ENCODE measurements at places on chromosomes 5 and 9.
A peak's percentile ranks its signal among the peaks of the same experiment; 100 is the strongest.

GRCh38 chr9:108001237-108001636, 511.7 kb upstream of the KLF4 start:
- no peak for DNase-seq

- no peak for DNase-seq
These were observed 95.4 kb upstream of the STC2 start for GRCh38 chr5:173423452-173424117.

DNA sequence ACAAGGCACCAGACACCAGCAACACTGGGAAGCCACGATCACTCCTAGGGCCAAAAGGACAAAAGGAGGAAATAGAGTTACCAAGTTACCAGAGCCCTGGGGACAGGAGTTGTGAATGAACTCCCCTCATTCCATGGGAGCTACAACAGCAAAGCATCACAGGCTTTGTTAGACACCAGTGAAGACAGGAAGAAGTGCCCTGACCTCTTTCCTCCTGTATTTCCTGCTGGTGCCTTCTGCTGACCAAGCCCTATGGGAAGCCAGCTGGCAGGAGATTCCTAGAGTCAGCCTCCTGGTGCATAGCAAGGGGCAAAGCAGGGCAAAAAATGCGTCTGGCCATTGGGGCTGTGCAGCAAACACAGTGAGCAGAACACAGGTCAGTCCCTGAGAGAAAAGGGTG, 374.7 kb downstream of the ZSWIM6 start:
- no peak for DNase-seq

GRCh38 chr5:115626445-115626823, 598 bp upstream of the TMED7 start:
- no peak for DNase-seq

GRCh38 chr9:69085569-69086283, 50.2 kb downstream of the FXN start:
- peak; percentile 65 for DNase-seq

DNA sequence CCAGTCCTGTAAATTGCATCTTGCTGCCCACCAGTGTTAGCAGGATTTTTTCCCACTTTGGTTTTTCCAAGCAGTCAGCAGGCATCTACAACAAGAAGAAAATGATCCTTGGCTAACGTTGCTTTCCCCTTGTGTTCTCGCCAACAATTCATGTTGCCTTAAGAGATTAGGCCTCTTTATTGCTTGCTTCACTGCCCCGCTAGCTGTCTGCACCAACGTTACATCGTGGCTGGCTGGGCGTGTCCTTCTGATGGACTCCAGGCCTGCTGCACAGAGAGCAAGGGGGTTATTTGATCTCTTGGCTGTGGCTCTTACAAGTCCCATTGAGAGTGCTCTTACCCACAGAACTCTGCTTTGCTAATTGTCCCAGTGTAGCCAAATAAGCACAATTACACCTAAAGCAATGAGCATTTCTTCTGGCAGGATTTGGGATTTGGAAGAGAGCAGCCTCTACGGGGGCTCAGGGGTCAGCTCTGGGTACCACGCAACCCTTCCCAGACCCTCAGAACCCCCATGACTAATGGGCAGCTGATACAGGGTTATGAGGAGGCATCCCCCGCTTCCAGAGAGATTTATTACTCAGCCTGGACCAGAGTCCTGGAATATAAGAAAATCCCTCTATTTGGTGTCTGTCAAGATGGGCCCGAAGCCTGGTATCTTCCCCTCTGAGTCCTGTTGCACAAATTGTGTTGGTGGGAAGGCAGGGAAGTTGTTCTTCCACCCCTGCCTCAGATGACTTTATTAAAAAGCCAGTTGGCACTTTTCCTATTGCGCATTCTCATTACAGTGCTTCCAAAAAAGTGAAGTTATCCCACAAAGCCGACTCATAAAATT, 17.6 kb downstream of the DCANP1 start:
- no peak for DNase-seq

DNA sequence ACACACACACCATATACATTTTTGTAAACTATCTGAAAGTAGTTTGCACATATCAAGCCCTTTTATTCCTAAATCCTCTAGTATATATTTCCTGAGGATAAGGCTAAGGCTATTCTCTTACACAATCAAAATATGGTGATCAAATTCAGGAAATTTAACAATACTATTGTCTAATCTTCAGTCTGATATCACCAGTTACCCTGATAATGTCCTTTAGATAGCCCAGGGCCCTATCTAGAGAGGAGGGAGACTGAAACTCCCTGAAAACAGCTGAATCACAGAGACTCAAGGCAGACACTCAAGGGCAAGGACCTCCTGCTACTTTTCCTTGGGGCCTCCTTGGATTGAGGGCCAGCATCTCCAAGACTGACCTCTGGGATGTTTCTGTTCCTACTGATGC, 30.4 kb downstream of the PTTG1 start:
- no peak for DNase-seq

DNA sequence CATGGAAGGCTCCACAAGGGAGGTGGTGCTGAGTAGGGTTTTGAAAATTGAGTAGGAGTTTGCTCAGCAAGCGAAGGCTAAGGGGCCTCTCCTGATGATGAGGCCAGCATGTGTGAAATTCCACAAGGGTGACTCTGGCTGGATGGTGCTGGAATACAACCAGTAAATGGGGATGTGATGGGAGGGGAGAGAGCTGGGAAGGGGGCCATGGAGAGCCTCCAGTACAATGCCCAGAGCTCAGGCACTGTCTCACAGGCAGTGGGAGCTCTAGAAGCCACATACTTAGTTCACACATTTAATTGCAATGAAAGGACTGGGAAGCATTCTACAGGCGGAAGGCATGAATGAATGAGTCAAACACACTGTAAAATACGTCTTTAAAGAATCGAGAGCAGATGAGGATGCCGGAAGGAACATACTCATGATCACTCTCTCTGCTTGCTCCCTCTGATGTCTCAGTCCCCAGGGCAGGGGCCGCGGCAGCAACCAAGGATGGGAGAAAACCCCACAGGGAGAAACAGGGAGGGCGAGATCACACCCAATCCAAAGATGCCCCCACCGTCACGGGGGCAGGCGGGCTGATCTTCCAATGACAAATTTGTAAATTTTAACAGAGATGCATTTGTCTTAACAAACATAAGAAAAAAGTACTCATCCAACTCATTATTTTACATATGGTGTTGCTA, 261.0 kb downstream of the NSG2 start:
- DNase-seq: peak; percentile 70

DNA sequence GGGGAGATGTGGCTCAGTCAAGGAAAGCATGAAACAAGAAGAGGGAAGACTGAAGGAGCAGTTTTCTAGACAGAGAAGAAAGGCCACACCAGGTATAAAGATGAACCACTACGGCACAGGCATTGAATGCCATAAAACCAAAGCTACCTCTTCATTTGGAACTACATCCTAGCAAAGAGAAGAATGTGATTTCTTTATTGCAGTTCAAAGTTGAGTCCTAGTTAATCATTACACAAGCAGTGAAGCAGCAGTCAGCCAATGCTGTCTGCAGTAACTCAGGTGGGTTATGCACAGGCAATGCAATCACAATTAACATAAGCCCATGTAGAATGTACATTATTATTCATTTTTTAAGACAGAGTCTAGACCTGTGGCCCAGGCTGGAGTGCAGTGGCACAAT, 21.7 kb upstream of the PCAT7 start:
- DNase-seq: no peak

DNA sequence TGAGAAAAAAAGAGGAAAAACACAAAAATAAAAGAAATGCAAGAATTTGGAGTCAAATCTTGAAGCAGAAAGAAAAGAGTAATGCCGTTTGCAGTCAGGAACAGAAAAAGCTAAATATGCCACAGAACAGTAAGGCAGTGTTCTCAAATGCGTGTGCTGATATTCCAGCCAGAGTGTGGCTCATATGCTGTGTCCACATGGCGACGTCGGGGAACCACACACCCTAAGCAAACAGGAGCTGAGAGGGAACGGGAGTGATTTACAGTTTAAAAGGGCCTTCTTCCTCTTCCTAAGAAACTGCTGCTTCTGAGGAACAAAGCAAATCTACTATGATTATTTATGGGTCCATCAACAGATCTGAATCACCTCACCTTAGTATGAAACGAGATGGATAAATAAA, 42.7 kb downstream of the DDX31 start:
- no peak for DNase-seq

All from EH (cell line).